Nephron progenitor cell (in vitro differentiated cells): ENCODE measurements at places on chromosomes 4 and X.

- H3K27ac ChIP-seq: no peak overlapping the region
- no peak for DNase-seq
- no peaks in the 10 kb centered on the region for H3K27me3 ChIP-seq
- peaks cover 29% of the 10 kb centered on the region for H3K4me1 ChIP-seq
Observed at GRCh38 chr4:89558147-89558546, 250.5 kb upstream of the GPRIN3 start.

DNA sequence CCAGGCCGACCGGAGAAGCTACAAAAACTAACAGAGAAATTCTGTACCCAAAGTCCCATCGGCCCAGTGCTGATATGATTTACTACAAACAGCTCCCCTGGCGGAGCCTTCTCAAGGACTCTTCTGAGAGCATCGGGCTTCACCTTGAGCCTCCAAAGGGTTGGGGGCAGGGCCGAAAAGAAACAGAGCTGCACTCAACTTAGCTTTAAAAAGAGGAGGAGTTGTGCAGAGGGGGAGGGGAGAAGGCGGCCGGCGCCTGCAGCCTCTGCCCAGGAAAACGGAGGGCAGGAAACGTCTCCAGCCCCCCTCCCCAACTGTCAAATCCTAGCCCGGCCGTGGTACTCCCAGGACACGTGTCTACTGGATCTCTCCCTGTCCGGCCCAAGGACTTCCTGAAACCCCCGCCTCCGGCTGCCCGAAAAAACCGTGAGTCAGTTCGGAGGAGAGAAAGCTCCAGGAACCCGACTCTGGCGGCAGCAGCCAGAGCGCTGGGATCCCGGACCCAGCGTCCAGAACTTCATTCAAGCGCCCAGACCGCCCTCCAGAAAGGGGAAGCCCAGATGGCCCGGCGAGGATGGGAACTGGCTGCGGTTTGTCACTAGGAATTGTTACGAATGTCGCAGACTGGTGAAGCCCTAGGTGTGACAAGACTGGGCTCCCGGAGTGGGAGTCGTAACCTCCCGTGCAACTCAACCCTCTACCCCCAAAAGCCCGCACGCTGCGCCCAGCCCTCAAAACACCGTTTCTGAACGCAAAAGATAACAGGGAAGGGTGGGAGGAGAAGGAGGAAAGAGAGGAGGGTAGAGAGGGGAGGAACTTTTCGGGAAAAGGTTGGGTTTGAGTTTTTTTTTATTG lies 973 bp downstream of the ADAMTS3 start:
- peak; percentile 84 for DNase-seq
- no peaks in the 10 kb centered on the region for H3K36me3 ChIP-seq
- peak overlapping the region; percentile 97 for H3K27ac ChIP-seq
- H3K27me3 ChIP-seq: no peaks in the 10 kb centered on the region

GRCh38 chr4:17702641-17703040 lies 78.8 kb downstream of the FAM184B start:
- no peak overlapping the region for H3K4me3 ChIP-seq
- DNase-seq: no peak

- no peak overlapping the region for H3K27ac ChIP-seq
- no peak overlapping the region for H3K4me3 ChIP-seq
- DNase-seq: no peak
- H3K27me3 ChIP-seq: no peaks in the 10 kb centered on the region
- peaks cover 7% of the 10 kb centered on the region for H3K4me1 ChIP-seq
Observed at GRCh38 chr4:70943114-70943513, 40.9 kb downstream of the MOB1B start.

DNA sequence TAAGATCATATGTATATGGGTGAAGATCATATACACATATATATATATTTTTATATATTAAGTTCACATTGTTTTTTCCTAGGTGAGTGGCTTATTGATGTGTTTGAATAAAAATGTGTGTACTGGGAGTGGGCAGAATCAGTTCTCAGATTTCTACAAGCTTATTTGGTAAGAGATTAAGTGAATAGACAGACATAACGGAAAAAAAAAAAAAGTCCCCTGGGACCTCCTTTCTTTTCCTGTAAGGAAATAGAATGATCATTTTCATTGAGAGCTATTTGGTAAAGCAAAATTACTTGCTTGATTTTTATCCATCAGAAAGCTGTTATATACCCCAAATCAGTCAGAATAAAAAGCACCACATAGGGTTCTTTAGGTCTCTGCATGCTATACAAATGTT lies 597.7 kb downstream of the PCDH18 start:
- H3K27me3 ChIP-seq: no peaks in the 10 kb centered on the region
- no peak overlapping the region for H3K27ac ChIP-seq
- no peak overlapping the region for H3K4me3 ChIP-seq
- DNase-seq: no peak

GRCh38 chr4:142405021-142405694 lies 440.9 kb downstream of the INPP4B start:
- H3K4me1 ChIP-seq: peaks cover 67% of the 10 kb centered on the region
- peaks cover 3% of the 10 kb centered on the region for H3K36me3 ChIP-seq
- peak overlapping the region; percentile 94 for H3K4me3 ChIP-seq
- peak; percentile 33 for DNase-seq
- H3K27me3 ChIP-seq: no peaks in the 10 kb centered on the region

GRCh38 chr4:109113521-109113920 lies 188.9 kb downstream of the COL25A1 start:
- H3K4me1 ChIP-seq: peaks cover 8% of the 10 kb centered on the region
- no peaks in the 10 kb centered on the region for H3K36me3 ChIP-seq
- no peak for DNase-seq
- no peak overlapping the region for H3K27ac ChIP-seq

- H3K27me3 ChIP-seq: no peaks in the 10 kb centered on the region
- H3K27ac ChIP-seq: no peak overlapping the region
- DNase-seq: no peak
Observed at GRCh38 chr4:2172161-2172560, 69.8 kb downstream of the HAUS3 start.

DNA sequence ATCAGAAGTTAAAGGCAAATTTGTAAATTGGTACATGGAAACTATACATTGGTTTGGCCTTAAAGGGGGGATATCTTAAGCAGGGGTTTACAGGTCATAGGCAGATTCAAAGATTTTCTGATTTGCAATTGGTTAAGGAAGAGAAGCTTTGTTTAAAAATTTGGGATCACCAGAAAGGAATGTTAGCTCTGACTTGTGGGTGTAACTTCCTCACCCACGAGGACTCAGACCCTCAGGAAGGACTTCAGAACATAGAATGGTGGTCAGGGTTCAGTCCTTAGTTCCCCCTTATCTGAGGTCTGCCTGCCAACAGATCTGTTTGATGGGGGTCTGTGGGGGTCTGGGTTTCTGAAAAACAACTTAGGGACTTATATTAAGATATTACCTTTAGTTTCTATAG lies 427.4 kb upstream of the DIPK2B start:
- no peaks in the 10 kb centered on the region for H3K4me1 ChIP-seq
- no peak for DNase-seq
- H3K36me3 ChIP-seq: no peaks in the 10 kb centered on the region
- H3K27ac ChIP-seq: no peak overlapping the region

DNA sequence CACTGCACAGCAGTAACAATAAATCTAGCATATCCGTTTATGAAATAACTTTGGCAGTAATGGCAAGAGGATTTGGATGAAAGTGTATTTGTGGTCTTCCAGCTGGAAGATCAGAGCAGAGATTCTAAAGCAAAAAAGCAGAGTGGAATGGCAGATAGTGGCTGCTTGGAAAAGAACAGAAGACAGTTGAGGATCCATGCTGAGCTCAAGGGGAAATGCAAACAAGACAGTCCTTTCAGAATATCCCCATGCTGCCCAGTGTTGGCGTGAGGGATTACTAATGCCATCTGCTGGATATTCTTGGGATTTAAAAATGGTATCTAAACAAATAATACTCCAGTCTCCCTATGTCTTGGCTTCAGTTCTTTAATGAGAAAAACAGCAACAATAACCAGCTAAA lies 629.1 kb upstream of the ATOH1 start:
- no peak overlapping the region for H3K4me3 ChIP-seq
- no peak overlapping the region for H3K27ac ChIP-seq
- peak; percentile 9 for DNase-seq
- H3K4me1 ChIP-seq: peaks cover 5% of the 10 kb centered on the region
- no peaks in the 10 kb centered on the region for H3K27me3 ChIP-seq

DNA sequence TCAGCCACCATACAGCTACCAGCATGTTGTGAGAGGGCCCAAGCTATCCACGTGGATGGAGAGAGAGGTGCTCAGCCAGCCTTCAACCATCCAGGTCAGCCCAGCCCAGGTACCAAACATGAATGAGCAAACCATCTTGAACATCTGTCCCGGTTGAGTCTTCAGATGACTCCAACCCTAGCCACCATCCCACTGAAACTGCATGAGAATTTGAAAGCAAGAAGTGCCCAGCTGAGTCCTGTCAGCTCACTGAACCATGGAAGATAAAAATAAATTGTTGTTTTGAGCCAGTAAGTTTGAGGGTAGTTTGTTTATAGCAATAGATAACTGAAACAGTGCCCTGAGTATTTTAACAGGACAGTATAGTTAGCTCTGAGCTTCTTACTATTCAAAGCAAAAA lies 7.3 kb upstream of the SEL1L3 start:
- no peak for DNase-seq
- H3K4me1 ChIP-seq: peaks cover 32% of the 10 kb centered on the region
- no peak overlapping the region for H3K27ac ChIP-seq
- H3K4me3 ChIP-seq: no peak overlapping the region
- peaks cover 28% of the 10 kb centered on the region for H3K27me3 ChIP-seq

DNA sequence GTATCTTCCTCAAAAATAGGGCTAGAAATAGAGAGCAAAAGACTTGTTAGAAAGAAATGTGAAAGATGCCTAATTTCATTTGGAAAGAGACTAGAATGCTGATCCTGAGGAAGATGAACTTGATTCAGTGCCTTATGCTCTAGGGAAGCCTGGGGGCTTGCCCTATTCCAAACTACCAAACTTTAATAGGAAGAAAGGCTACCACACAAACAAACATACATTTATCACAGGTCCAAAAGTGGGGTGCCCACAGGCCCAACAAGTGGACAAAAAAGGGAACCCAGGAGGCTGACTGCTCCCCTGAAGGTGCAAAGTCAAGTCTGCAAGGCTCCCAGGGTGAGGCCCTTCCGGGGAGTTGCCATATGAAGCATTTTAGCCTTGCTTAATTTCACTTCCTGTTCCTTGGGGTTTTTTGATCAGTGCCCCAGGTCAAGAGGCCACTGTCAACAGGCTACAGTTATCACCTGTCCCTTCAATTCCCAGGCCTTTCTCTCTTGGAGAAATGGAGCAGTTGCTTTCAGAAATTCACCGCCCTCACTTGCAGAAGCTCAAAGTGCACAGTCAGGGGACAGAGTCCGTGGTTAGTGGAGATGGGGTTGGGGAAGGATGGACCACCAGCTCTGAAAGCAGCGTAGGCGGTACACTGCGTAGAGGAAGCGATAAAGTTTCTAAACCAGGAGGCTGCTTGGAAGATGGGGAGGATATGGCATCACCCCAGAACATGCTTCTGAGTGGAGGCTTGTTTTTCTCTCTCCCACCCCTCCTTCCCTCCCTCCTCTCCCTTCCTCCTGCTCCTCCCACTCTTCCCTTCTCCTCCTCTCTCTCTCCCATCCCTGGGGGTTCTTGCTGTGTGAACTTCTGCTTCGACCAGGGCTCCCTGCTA lies 36.4 kb downstream of the TMEM154 start:
- DNase-seq: no peak
- H3K27ac ChIP-seq: no peak overlapping the region
- H3K4me3 ChIP-seq: no peak overlapping the region
- H3K27me3 ChIP-seq: no peaks in the 10 kb centered on the region
- H3K4me1 ChIP-seq: peaks cover 49% of the 10 kb centered on the region
- H3K36me3 ChIP-seq: no peaks in the 10 kb centered on the region

DNA sequence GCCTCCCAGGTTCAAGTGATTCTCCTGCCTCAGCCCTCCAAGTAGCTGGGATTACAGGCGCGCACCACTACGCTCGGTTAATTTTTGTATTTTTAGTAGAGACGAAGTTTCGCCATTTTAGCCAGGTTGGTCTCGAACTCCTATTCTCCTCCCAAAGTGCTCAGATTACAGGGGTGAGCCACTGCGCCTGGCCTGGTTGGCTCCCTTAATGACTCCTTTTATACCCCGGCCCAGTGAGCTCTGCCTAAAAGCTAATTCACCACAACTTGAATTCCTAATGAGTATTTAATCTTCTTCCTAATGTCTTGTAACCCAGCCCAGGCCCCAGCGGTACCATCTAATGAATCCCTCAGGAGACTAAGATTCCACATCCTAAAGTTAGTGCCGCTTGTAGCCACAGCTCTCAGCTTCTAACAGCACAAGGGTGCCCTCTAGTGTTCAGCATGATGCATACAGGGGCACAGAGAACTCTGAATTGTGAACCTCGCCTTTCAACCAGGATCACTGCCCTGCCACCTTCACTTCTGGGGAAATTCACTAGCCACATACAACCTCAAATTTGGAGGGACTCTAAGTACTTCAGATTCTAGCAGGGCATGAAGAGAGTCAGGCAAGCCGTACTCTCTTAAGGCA lies 89.5 kb downstream of the OR13H1 start:
- no peak overlapping the region for H3K4me3 ChIP-seq
- peak; percentile 76 for DNase-seq
- H3K4me1 ChIP-seq: no peaks in the 10 kb centered on the region
- H3K27me3 ChIP-seq: peaks cover 3% of the 10 kb centered on the region
- H3K27ac ChIP-seq: no peak overlapping the region

GRCh38 chr4:170940043-170940724 lies 850.4 kb upstream of the AADAT start:
- DNase-seq: peak; percentile 5
- H3K4me1 ChIP-seq: peaks cover 5% of the 10 kb centered on the region
- H3K36me3 ChIP-seq: no peaks in the 10 kb centered on the region

DNA sequence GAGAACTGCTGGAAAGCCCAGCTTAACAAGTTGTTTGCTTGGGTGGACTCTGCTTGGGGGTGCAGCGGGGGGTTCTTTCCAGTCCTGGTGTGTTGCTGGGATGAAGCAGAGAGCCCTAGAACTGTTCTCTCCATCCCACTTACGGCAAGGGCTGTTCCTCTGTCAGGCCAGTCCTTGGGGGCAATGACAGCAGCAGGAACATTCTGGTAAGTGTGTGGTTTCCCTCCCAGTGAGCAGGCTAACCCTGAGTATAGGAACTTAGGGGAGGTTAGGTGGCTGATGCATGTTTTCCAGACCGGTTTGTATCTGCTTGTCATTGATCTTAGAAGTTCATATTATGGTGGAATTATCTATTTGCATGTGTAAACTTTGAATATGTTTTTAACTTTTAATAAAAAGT lies 46.9 kb upstream of the TLR2 start:
- H3K36me3 ChIP-seq: peaks cover 54% of the 10 kb centered on the region
- peaks cover 19% of the 10 kb centered on the region for H3K4me1 ChIP-seq
- H3K27me3 ChIP-seq: peaks cover 5% of the 10 kb centered on the region
- H3K27ac ChIP-seq: no peak overlapping the region

DNA sequence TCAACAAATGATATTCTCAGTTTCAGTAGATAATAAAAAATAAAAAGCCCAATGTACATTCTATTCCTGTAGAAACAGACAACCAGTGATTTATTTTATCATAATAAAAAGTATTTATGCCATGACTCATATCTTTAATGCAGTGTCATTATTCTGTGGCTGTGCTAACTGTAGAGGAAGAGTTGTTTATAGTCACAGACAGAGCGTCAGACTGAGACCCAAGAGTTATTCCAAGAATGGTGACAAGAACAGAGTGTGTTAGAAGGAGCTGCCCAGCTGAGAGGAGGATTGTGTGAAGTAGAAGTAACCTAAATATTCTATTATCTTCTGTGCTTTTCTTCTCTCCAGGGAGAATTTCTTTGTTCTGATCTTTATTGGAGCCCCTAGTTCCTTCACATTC lies 210.7 kb downstream of the PPP1R2C start:
- no peaks in the 10 kb centered on the region for H3K36me3 ChIP-seq
- H3K27ac ChIP-seq: no peak overlapping the region
- no peaks in the 10 kb centered on the region for H3K27me3 ChIP-seq
- H3K4me1 ChIP-seq: no peaks in the 10 kb centered on the region
